ENCODE measurements at places on chromosomes 6 and 20. TPM values are rescaled to one million over a fixed set of nuclear protein-coding genes. Genes with fewer than 3 reads are reported as not detected.

Gene TMEM244
- not detected for total RNA-seq

Gene OPN5
- total RNA-seq, result not detected

Gene RNF217
- 11.9 TPM for total RNA-seq

Gene AVP
- not detected for total RNA-seq

Gene PHACTR3
- 13.6 TPM for total RNA-seq

Gene SPTLC3
- 7.1 TPM for total RNA-seq

Gene RALGAPB
- 20.7 TPM for total RNA-seq

Gene MYB
- 1.6 TPM for total RNA-seq

Gene ACSS1
- total RNA-seq, result 1.3 TPM
